ENCODE measurements at places on chromosomes 1 and 21.

DNA sequence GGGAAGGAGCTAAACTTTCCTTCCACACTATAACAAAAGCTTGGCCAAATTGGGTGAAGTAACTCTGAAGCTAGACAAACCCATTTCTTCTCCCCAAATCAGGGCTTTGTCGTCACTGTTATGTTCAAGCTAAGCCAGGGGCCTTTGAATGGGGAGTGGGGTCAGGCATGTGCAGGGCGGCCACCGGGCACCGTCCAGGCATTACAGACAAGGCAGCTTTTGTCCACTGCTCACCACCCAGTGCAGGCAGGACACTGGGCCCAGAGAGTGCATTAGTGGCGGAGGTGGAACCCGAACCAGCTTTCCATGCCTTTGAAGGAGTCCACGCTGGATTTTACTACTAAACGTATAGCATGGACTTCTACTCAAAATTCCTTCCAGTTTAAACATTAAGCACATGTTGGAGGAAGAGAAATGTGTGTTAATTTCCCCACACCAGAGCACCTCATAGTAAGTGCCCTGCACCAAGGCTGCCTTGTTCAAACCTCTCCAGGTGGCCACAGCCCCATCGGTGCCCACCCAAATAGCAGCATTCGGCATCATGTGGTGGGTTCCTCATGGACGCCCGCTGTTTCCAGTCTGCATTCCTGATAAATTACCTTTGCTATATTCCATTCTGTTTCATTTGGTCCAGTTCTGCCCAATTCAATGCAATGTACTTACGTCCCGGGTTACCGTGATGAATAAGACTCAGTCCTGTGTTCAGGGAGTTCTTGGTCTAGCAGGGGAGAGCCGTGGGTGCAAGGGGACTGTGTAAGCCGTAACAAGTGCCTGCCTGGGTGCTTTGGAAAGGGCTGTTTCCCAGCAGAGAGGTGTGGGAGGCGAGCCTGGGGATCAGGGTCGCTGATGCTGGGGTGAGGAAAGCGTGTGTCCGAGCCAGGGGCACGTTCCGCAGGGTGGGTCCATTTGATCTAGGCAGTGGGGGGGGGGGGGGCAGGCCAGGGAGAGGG lies 1.6 kb downstream of the UBASH3A start:
- no peak for DNase-seq

- no peak for DNase-seq
Measured at GRCh38 chr1:207202480-207202879, 98.4 kb downstream of the C4BPA start.

DNA sequence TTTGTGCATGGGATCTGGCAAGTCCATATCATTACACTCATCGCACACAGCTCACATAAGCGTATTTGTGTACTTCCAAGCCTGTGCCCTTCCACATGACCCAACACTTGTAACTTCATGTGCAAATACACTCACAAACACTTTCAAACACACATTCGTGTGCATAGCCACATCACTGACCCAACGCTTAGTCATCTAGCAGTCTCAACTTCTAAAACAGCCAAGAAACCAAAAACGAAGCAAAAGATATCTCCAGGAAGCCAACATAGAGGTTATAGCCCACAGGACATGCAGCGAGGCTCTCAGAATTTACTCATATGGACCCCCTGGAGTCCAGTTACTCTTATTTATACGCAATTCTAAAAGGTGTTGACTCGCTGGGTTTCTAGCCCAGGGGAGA lies 10.9 kb upstream of the GOLT1A start:
- no peak for DNase-seq

GRCh38 chr1:207455183-207455754 lies 1.1 kb downstream of the CR2 start:
- no peak for DNase-seq

Data from SK-MEL-5 (cell line).